ENCODE measurements at places on chromosomes 5 and 9.
A peak's percentile ranks its signal among the peaks of the same experiment; 100 is the strongest.

DNA sequence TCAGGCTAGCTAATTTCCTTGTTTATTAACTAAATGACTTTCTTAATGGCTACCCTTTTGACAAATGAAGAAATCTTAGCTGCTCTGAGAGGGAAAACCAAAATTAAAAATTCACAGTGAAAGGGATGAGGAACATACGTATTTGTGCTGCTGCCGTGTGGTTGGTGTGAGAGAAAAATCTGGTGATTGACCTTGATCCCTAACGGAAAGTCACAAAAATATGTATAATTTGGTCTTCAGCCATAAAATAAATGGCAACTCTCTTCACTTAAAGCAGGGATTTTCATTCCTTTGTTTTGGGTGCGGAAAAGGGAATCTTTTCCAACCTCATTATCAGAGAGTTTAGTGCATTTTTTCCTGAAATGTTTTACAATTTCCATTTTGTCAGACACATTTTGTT lies 40.4 kb downstream of the PAM start:
- DNase-seq = no peak

- no peak for DNase-seq
Observed at GRCh38 chr9:134602547-134603362, 38.8 kb upstream of the COL5A1 start.

DNA sequence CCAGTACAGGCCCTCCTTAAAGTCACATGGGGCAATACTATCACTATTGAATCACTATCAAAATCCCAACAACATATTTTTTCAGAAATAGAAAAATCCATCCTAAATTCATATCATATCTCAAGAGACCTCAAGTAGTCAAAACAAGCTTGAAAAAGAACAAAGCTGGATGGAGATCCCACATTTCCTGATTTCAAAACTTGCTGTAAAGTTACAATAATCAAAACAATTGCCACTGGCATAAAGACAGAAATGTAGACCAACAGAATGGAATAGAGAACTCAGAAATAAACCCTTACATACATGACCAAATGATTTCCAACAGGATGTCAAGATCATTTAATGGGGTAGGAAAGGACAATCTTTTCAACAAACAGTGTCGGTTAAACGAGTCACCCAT lies 41.3 kb upstream of the CDKN2AIPNL start:
- no peak for DNase-seq

GRCh38 chr9:133558191-133559126 lies 24.0 kb downstream of the ADAMTSL2 start:
- peak; percentile 46 for DNase-seq

DNA sequence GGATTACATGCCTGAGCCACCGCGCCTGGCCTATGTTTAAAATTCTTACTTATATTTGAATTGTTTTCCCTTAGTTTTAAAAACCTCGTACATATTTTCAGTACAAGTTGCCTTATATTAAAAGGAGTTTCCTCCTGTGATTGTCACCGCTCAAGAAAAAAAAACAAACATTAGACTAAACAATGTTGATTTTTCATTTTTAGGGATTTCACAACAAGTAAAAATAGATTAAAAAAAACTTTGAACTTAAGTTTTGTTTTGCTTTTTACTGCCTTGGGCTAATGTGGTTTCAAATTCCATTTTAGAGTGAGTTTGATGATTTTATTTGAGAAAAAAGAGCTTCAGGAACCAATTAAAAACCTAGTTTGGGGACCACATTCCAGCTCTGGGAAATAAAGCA lies 1196.6 kb upstream of the CDH18 start:
- no peak for DNase-seq

- DNase-seq = no peak
Observed at GRCh38 chr5:38117784-38118479, 140.4 kb upstream of the EGFLAM start.

GRCh38 chr9:114364134-114365041 lies 23.4 kb downstream of the AKNA start:
- DNase-seq = peak; percentile 87

- DNase-seq = no peak
Observed at GRCh38 chr5:132283423-132284043, 10.7 kb upstream of the SLC22A4 start.

- DNase-seq = no peak
Observed at GRCh38 chr5:153399595-153399994, 90.9 kb upstream of the GRIA1 start.

- no peak for DNase-seq
Observed at GRCh38 chr5:51599587-51599986, 216.3 kb downstream of the ISL1 start.

DNA sequence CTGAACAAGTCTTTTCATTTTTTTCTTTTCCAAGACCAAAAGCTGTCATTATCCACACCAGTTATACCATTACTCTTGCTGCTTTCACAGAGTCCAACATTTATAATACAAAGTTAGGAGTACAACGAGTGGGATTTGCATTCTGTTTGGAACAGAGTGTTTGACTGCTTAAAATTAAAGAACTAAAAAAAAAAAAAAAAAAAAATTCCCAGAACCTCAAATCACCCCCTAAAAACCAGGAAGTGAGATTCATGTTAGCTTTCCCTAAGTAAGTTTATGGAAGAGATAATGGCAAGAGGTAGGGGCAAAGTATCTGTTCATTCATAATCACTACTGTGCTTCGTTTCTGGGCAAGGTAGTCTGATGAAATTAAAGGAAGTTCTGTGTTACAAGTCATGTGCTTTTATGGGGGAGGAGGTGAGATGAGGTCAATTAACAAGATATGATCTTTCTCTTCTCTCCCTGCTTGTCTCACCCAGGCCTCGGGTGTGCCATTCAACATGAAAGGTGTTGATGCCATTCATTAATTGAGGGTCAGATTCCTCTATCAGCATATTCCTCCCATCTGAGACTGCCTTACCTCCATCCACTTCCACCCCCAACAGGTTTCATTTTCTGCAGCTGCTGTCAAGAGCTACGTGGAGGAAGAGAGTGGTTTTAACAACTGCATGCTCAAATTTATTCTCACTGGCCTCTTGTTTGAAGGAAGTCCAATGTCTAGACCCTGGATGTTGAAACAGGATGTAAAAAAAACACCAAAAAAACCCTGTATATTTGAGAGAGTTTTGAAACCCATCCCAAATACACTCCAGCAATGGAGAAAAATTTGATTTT lies 58.1 kb downstream of the MARCHF3 start:
- DNase-seq = peak; percentile 83

GRCh38 chr5:160638161-160638742 lies 213.8 kb downstream of the ATP10B start:
- no peak for DNase-seq

GRCh38 chr5:112923148-112923917 lies 1.3 kb upstream of the REEP5 start:
- peak; percentile 10 for DNase-seq

- DNase-seq = no peak
Observed at GRCh38 chr9:121298689-121299466, 30.9 kb downstream of the GSN start.

GRCh38 chr9:98018347-98018746 lies 35.2 kb downstream of the ANP32B start:
- DNase-seq = no peak

DNA sequence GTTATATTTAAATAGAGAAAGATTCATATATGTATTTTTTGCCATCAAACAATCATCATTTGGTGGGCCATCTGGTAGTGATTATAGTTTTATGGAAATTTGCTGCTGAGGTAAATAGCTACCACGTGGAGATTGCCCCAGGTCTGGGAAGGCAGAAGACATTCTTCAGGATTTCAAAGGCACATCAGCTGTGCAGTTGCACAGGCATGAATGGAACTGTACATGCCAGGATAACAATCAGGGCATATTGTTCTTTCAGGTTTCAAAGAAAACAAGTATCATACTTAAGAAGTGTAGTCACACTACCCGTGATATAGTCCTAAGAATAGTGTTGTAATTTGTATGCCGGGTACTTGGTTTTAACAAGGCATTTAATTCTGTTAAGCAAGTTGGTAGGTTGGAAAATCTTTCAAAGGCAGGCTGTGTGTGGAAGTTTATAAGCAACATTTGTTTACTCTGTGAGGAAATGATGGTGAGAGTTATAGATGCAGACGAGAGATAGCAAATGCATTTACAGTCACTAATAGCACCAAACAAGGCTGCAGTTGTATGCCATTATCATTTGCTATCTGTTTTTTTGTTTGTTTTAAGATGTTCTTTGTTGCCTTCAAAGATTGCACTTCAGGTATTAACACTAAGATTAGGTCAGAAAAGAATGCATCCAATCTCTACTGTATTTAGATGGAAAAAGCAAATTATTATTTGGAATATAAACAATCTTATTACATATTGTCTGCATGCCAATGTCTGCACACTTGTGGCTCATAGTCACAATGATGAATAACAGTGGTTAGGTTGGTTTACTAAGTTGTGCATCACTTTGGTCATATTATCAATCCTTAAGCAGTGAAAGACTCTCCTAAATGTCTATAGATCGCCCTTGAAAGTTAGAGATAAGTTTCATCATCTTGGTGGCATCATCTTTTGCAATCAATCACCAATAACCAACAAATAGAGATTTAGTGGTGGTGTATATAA lies 55.3 kb downstream of the RPS23 start:
- DNase-seq = no peak

DNA sequence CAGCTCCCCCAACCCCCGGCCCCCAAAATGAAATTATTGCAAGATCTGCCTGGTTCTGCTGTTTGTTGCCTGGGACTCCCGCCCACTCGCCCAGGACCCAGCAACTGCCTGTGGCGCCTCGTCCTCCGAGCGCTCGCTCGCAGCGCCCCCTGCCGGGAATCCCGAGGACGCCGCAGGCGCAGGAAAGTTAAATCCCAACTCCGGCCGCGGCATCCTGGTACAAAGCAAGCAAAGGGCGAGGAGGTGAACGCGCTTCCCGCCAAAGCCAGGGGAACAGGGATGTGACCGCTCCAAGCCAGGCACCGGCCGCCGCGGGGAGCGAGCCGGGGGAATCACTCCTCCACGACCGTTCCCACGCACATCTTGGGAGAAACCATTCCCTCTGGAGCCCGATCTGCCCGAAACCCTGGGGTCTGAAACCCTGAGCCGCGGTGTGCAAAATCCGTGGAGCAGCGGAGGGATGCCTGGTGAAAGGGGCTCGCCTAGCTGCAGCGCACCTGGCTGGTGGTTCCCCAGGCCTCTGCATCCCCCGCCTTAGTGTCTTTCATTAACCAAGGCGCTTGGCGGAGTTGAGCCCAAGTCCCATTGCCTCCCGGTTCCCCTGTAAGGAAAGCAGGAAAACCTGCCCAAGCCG lies 1.3 kb downstream of the SEMA5A start:
- no peak for DNase-seq

DNA sequence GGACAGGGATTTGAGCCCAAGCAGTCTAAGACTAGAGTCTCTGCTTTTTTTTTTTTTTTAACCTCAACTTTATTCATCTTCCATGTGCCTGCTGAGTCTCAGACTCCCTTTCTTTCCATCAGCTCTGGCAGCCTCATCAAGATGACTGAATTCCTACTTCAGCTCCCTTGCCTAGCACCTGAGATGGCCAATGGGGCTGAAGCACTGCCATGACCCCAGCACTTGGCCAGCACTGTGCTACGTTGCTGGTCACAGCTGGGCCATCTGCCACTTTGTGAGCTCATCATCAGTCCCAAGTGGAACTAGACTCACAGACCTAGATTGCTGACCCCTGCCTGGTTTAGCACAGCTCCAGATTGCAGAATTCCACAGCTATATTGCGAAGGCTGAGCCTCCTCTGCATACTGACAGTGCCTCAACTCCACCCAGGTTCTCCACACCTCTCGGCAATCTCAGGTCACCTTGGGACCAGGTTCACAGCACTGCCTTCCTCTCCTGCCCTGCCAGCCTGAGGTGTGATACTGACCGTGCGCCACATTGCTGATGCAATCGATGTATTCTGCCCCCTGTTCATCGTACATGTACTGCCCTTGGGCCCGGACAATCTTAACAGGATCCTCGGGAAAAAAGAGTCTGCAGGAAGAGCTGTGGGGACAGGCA lies 1.6 kb downstream of the PHYKPL start:
- no peak for DNase-seq

- DNase-seq = no peak
Observed at GRCh38 chr9:130347931-130348330, 82.4 kb downstream of the HMCN2 start.

- no peak for DNase-seq
Observed at GRCh38 chr5:15790446-15791018, 290.6 kb downstream of the FBXL7 start.

- no peak for DNase-seq
Observed at GRCh38 chr9:86257391-86257790, 2.1 kb downstream of the C9orf153 start.

- DNase-seq = no peak
Observed at GRCh38 chr5:68290260-68290674, 74.7 kb downstream of the PIK3R1 start.

Measured in GF-D8 (cell line).